SK-N-DZ (cell line): ENCODE measurements at places on chromosomes 1 and 21.

- DNase-seq = no peak
Measured at GRCh38 chr1:11648039-11648438, 6.2 kb downstream of the FBXO2 start.

DNA sequence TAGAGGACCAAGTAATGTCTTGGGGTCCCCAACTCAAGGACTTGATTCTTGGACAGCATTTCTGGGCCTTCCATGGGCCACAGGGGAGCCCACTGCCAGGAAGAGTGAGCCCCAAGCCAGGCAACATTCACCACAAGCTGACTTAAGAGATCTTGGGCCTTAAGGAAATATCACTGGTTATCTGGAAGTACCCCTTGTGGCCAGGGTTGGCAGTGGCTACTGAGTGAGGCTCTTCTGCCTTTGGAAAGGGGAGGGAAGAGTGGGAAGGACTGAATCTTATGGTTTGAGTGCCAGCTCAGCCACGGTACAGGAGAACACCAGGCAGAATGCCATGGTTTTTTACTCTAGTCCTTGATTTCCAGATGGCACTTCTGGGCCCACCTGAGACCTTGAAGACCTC, 228.9 kb upstream of the RGS18 start:
- DNase-seq = no peak

DNA sequence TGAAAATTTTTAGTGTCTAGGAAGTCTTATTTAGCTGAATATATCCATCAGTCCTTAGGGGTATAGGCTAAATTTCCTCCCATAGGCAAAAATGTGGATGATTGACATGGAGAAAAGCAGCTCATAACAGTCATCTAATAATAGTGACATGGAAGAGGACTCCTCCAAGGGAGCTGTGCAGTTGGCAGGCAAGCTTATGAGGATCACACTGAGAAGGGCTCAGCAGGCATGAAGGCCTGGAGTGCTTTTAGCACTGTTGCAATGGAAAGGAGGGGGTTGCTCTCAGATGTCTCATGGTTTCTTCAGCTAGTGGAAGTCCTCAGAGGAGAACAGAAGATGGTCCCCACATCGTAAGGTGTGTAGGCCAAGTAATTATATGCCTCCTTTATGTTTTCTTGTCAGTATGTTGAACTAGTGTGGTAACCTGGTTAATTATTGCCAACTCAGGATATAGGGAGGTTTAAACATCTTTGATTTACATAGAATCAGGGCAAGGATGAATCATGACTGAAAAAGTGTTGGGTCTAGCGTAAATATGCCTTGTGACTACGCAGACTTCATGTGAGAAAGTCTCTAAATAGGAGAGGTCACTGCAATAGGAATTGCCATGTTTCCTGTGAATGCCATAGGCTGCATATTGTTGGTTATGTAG, 18.9 kb downstream of the VN1R5 start:
- no peak for DNase-seq

GRCh38 chr1:206770531-206771337, at the start of gene IL19:
TSS of gene IL19 (plus strand) at chr1:206770773. CDS start at chr1:206836663, 65,890 bp downstream.
- DNase-seq = no peak

- DNase-seq = no peak
Measured at GRCh38 chr1:184520336-184520735, 133.5 kb downstream of the C1orf21 start.

- DNase-seq = no peak
Measured at GRCh38 chr1:194281376-194281775, 1095.0 kb upstream of the B3GALT2 start.

- DNase-seq = no peak
Measured at GRCh38 chr1:5368201-5368600, 624.0 kb downstream of the NPHP4 start.

- DNase-seq = no peak
Measured at GRCh38 chr1:221782477-221782876, 40.6 kb upstream of the DUSP10 start.

- no peak for DNase-seq
Measured at GRCh38 chr21:25329227-25329825, 278.0 kb downstream of the MRPL39 start.

- DNase-seq = no peak
Measured at GRCh38 chr1:231442735-231443134, 20.6 kb upstream of the EGLN1 start.

- no peak for DNase-seq
Measured at GRCh38 chr1:69195136-69195535, 372.6 kb upstream of the LRRC7 start.

GRCh38 chr1:33468531-33468930, 3.9 kb upstream of the ZSCAN20 start:
- DNase-seq = no peak

GRCh38 chr1:15687446-15687845, 3.3 kb downstream of the PLEKHM2 start:
- DNase-seq = no peak

GRCh38 chr1:164983023-164983650, 373.4 kb downstream of the LMX1A start:
- DNase-seq = no peak

DNA sequence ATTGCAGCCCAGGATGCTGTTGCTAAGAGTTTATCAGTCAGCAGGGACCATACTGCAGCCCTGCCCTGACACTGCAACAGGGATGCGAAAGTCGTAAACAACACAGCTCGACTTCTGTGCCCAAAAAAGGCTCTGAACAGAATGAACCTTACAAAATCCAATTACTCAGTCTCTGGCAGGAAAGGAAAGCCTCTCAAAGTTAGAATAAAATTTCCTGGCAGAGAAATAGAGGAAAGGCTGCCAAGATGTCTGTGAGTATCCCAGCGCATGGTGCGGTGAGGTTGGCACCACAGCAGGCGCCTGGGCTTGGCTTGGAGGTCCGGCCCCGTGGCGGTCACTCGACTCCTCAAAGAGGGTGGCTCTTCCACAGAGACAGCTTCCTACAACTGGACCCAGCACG, 185.8 kb downstream of the PCP4 start:
- DNase-seq = no peak

- DNase-seq = no peak
Measured at GRCh38 chr1:213507472-213508223, 456.6 kb downstream of the RPS6KC1 start.

- no peak for DNase-seq
Measured at GRCh38 chr21:41432562-41433460, 6.8 kb downstream of the MX1 start.

DNA sequence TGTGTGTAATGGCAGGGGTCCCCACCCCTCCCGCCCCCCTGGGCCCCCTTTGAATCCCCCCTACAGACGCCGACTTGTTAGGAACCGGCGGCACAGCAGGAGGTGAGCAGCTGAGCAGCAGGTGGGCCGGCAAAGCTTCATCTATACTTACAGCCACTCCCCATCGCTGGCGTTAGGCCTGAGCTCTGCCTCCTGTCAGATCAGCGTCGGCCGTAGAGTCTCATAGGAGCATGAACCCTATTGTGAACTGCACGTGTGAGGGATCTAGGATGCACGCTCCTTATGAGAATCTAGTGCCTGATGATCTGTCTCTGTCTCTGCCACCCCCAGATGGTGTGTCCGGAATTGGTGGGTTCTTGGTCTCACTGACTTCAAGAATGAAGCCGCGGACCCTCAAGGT, 14.9 kb upstream of the VPS26C start:
- DNase-seq = peak; percentile 20

GRCh38 chr1:56540467-56540866, 38.9 kb downstream of the PLPP3 start:
- no peak for DNase-seq

DNA sequence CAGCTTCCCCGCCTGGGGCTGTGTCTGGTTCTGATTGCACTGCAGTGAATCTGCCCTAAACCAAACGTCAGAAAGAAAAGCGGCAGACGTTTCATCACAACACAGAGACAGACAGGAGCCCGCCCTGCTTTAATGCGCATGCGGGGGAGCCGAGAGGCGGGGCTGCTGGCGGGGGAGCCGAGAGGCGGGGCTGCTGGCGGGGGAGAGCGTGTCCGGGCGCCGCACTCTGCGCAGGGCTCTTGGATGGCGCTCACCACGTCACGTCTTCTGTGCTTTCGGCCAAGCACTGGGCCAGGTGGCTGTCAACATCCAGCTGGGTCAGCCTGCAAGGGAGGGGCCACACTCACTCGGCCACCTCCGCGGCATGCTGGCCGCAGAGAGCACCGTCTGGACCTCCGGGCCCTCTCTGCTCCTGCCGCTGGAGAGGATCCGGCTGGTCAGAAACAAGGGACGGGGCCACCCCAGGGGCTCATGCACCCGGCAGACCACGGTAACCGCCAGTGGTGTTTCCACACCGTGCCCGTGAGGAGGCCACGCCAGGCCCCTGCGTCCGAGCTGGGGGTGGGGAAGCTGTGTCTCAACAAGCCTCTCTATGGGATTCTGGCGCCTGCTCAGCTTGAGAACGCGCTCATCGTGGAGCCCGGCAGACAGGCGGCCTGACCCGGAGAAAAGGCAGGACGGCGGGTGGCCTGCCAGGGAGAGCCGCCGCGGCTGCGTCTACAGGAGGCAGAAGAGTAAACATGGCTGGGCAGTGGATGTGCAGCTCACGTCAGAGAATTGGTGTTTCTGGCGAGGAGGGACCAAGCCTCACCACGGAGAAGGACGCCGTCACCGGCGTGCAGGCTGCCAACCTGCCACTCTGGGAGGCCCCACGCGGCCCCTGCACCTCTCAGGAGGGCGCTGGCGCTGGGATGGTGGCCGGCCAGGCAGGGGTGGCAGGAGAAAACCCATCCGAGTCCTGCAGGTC, 4.8 kb downstream of the FAAP20 start:
- DNase-seq = peak; percentile 90

- no peak for DNase-seq
Measured at GRCh38 chr1:169308313-169309039, 59.1 kb downstream of the NME7 start.

DNA sequence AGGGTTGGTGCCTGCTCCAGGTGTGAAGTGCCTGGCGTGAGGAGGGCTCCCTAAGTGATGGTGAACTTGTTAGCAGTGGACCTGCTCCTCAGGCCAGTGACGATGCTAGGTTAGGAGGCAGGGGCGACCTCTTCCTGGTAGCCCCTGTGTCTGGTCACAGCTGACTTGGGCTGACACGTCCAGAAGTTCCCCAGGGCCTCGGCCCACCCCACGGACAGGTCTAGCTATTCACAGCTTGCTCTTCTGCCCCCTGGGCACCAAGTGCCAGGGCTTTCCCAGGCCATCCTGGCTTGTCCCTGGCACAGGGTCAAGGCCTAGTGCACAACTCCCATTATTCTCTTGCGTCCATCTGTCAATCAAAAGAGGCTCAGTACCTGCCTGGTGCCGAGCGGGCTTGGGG, 10.9 kb upstream of the C1orf167 start:
- DNase-seq = no peak

- no peak for DNase-seq
Measured at GRCh38 chr1:153578490-153578889, 12.8 kb upstream of the S100A2 start.

DNA sequence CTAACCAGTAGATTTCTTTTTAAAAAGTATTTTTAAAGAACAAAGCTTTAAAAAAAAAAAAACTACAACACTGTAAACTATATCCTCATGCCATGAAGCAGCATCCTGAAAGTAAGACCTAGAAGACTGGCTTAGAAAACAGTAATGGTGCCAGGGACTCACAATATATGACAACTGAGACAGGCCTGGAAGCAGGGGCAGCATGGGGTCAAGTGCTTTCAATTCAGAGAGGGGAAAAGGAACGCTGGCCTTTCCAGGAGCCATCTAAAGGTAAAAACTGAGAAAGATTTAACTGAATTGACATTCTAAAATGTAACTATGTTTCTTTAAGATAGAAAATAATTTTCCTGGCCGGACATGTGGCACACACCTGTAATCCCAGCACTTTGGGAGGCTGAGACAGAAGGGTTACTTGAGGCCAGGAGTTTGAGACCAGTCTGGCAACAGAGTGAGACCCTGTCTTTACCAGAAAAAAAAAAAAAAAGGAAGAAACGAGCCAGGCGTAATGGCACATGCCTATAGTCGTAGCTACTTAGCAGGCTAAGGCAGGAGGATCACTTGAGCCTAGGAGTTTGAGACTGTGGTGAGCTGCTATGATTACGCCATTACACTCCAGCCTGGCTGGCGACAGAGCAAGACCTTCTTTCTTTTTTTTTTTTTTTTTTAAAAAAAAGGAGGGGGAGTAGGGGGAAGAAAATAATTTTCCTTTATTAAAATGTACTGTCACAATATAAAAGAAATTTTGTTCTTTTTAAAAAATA, 54.1 kb downstream of the SLC35D1 start:
- no peak for DNase-seq
